ENCODE measurements at places on chromosomes 1 and 21.
A peak's percentile ranks its signal among the peaks of the same experiment; 100 is the strongest.

DNA sequence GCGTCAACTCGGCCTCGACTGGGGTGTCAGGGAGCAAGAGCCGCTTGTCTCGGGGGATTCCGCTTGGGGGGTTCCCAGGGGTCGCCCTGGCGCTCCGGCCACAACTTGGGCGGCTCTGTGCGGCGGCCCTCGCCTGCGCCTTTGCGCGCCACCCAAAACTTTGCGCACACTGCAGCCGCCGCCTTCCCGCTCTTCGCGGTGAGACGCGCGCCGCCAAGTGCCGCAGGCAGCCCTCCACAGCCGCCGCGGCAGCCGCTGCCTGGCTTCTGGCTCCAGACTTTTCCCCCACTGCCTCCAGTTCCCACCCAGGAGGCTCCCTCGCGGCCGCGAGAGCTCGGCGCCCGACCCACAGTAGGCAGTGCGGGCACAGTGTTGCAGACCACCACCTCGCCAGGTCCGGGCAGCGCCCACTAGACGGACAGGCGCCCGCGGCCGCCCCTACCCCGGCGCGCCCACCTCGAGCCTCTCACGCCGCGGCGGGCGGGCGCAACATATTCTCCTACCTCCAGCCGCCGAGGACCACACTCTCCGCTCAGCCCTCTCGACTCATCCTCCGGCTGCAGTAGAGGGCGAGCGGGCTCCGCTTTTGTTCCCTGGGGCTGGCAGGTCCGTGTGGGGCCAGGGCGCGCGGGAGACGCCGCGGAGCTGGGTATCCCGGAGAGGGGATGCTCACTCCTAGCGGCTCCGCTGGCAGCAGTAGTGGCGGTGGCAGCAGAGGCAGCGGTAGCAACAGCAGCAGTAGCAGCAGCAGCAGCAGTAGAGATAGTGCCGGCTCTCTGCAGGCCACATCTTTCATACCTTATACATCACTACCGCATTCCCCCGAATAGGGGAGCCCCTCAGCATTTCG is 296.6 kb downstream of the OMA1 start:
- peak; percentile 35 for DNase-seq

GRCh38 chr1:92126088-92126487 is 45.9 kb downstream of the BTBD8 start:
- no peak for DNase-seq

DNA sequence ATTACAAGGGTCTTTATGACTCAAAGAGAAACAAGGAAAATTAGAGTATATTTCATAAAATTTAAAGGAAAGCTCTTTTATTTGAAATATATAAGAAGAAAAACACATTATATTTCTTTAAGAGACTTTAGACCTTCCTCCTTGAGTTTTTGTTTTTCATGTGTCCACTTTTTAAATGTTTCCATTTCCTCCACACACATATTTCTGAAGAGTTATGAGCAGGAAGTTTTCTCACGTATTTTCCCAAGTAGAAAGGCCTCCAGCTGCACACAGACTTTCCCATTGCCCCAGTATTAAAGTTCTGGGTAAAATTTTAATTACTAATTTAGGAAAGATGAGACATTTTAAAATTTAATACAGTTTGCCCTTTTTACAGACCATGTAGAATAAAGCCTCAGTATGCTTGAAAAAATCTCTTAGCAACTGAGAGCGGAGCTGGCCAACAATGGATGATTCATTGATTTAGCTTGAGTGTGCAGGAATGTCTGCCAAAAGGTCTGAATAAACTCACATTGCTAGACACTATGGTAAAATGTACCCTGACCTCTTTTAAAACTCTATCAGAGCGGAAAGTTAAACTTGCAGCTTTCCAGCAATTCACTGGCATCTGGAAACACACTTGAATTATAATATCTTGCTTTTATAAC is 57.9 kb downstream of the DDAH1 start:
- no peak for DNase-seq

- no peak for DNase-seq
Measured at GRCh38 chr1:116751146-116751545, 3.1 kb upstream of the CD2 start.
